ENCODE measurements at places on chromosomes 5 and 9. TPM values are rescaled to one million over a fixed set of nuclear protein-coding genes. Genes with fewer than 3 reads are reported as not detected.

- peak; percentile 80 for DNase-seq
Observed at GRCh38 chr9:89623925-89624420, 19.2 kb downstream of the GADD45G start.

DNA sequence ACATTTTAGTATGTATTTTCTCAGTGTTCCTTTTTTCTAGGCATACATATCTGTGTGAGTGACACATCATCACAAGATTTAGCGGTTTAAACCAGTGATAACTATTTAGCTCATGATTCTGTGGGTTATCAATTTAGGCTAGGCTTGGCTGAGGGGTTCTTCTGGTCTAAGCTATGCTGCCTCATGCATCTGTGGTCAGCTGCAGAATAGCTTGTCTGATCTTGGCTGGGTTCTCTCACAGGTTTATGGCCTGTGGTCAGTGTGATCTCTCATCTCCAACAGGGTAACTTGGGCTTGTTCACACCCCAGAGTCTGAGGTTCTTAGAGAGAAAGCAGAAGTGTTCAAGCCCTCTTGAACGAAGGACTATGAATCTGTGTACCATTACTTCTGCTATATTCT is 363.3 kb downstream of the KDM4C start:
- no peak for DNase-seq

Gene CLTA
- 75.7 TPM for total RNA-seq

DNA sequence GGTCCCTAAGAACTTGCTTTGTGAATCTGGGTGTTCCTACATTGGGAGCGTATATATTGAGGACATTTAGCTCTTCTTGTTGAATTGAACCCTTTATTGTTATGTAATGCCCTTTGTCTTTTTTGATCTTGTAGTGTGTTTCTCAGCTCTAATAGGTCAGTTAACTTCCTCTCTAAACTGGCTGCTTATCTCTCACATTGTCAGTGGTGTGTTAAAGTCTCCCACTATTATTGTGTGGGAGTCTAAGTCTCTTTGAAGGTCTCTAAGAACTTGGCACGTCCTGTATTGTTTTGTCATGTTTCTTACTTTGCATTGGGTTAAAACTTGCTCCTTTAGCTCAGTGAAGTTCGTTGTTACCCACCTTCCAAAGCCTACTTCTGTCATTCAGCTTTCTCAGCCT is 36.2 kb downstream of the RIC1 start:
- DNase-seq = no peak

DNA sequence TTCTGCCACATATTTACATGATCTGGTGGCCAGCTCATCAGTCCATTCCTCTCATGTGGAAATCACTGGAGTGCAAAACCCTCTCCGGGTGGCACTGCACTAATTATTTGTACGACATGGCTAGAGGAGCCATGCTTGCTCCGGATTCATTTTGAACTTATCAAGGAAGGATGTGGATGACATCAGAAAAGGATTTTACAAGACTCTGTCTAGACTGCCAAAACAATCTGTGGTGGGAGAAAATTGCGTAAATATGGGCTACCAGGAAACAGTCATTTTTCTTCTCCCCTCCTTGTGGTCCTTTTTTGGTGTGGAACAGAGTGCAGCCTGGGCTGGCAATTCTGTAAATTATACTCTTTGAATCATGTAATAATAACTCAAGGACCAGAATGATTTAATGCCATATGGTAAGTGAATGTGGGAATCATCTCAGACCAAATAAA is 123.4 kb upstream of the IFNE start:
- no peak for DNase-seq

GRCh38 chr9:105757496-105758251 is 63.3 kb downstream of the TMEM38B start:
- no peak for DNase-seq

GRCh38 chr9:136543830-136544547 is 1.9 kb downstream of the NOTCH1 start:
- DNase-seq = peak; percentile 75

DNA sequence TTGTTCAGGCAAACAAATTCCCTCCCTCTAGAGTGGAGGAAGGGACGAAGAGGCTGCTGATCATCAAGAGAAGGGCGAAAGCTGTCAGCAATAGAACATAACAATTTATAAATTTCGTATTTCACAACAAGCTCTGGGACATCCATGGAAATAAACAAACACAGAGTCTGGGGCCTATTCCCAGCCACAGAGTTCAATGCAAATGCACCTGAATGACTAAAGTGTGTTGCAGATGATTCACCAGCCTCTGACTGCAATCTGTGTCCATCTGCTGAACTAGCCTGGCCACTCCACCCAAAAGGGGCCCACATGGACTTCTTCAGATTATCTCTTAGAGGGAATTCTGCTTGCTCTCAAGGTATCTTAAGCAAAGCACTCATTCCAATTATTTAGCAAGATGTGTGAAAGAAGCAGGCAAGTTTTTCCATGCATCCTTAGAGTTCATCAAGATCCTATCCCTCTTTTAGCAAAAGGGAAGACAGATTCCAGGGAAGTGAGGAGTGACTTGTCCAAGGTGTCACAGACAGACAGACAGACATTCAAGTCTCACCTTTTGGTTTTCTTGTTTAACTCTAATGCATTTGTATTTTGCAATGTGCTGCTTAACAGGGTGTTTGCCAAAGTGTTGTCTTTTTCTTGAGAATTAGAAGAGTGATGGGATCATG is 307.8 kb upstream of the PAPPA start:
- DNase-seq = no peak

DNA sequence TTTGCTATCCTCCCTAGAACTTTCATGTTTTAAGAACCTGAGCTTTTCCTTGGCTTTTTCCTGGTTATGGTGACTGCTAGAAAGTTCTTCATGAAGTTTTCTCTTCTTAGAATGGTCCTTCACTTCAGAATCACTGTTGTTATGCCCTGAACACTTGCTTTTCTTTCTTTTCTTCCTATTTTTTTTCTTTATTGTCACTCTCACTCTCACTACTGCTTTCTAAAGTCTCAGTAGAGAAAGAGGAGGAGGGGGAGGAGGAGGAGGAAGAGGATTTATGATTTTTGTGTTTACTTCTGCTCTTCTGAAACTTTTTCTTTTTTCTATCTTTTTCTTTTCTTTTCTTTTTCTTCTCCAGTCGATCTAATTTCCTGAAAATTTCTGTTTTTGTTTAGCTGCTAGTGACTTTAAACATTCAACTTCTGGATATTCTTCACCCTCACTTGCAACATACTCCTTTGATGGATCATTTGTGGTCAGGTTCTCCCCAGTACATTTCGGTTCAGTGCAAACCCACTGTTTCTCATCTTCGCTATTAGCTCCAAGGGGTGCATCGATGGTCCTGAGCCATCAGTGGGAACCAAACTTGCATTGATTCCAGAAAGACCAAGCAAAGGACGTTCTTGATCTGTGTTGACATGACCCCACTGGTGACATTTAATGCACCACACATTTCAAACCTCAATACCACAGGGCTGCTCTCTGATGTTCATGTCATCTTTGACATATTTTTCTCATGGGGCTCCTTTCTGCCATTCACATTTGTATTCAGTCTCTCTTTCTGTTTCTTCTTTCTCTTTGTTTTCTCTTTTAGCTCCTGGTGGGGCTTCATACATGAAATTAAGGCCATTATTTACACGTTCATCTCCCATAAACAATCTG is 81.6 kb upstream of the HAND1 start:
- no peak for DNase-seq

- DNase-seq = no peak
Observed at GRCh38 chr9:105359892-105360291, 87.9 kb upstream of the FSD1L start.

Gene NOXA1
- 4.3 TPM for total RNA-seq

Gene DND1
- total RNA-seq = not detected

GRCh38 chr5:9365512-9365911 is 180.4 kb downstream of the SEMA5A start:
- DNase-seq = no peak

GRCh38 chr9:131422241-131422792 is 28.4 kb downstream of the PRRC2B start:
- DNase-seq = peak; percentile 32

DNA sequence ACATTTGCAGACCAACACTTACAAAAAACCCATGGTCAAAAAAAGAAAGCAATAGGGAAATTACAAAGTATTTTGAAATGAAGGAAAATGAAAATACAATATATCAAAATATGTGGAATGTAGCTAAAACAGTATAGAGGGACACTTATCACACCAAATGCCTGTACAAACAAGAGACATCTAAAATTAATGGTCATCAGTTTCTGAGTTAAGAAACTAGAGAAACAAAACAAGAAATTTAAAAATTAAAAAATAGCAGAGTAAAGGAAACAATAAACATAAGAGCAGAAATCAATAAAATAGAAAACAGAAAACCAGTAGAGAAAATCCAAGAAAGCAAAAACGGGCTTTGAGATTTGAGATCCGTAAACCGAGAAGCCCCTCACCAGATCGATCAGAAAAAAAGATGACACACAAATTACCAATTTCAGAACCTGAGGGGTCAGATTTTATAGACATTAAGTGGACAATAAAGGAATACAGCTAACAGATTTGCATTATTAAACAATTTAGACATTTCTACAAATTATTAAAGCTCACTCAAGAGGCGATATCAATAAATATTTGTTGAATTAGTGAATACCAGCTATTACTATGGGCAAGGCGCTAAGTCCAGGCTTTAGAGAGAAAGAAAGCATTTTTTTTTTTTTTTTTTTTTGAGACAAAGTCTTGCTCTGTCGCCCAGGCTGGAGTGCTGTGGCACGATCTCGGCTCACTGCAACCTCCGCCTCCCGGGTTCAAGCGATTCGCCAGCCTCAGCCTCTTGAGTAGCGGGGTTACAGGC is 1.0 kb upstream of the TENT2 start:
- DNase-seq = no peak

- DNase-seq = no peak
Observed at GRCh38 chr9:107281184-107281583, 1.9 kb upstream of the RAD23B start.

Gene ZNF608
- 42.6 TPM for total RNA-seq

DNA sequence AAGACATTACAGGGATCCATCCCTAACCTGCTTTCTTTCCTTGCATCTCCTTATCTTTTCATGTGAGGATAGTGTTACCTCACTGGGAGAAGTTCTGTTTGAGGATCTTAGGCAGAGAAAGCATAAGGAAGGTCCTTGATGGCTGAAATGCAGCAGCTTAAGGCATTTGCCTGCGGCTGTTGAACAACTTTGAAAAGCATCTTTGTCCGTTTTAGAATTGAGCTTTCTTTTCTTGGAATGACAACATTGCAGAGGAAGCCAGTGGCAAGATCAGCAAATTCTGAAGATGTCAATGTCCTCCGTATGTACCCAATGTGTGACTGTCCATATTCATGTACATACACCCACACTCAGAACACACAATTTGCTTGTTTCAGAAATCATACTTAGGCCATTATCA is 436.2 kb downstream of the GABRG2 start:
- DNase-seq = no peak

Gene EQTN
- not detected for total RNA-seq

Gene ARHGEF28
- total RNA-seq = 1.1 TPM

DNA sequence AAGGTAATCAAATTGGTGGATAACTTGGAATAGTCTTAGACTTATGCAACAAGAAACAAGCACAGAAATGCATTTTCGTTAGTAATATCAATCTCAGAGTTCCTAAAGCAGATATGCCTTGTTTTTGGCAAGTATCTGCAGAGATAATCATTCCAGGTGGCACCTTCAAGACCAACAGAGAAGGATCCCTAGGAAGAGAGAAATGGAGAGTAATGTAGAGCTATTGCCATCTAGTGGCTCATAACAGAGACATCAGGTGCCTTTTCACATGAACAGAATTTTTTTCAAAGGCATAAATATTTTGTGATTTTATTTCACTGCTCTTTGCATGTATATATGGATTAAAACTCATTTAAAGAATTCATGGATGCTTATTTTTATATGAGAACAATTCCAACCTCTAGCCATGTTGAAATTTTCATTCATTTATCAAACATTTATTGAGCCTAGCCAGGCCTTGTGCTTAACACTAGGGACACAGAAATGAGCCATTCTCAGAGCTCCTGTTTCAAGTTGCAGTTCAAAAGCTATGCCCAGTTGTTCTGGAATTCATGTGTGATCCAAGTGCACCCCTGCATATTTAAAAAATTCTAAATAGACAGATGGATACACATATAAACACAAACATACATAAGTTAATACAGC is 117.5 kb upstream of the OR13F1 start:
- DNase-seq = no peak

DNA sequence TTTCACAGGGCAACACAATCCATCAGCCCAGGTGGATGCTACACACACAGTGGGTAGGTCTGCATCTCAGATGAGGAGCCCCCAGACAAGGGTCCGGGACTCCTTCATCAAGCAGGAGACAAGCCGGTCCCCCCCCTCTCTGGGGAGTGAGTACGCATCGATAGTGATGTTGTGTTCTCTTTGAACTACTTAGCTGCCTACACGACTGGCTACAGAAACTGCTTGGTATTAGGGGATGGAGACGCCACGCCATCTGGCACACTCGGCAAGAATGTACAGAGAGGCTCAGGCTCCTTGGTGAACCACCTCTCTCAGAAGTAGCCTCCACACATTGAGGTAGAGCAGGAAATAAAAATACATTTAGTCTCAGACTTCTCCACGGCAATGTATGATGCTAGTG is 179.8 kb downstream of the CNTNAP3 start:
- no peak for DNase-seq

Gene GRM6
- total RNA-seq = not detected

- no peak for DNase-seq
Observed at GRCh38 chr9:36937951-36938350, 96.1 kb downstream of the PAX5 start.

GRCh38 chr9:76161541-76161940 is 232.7 kb downstream of the RFK start:
- DNase-seq = peak; percentile 50

DNA sequence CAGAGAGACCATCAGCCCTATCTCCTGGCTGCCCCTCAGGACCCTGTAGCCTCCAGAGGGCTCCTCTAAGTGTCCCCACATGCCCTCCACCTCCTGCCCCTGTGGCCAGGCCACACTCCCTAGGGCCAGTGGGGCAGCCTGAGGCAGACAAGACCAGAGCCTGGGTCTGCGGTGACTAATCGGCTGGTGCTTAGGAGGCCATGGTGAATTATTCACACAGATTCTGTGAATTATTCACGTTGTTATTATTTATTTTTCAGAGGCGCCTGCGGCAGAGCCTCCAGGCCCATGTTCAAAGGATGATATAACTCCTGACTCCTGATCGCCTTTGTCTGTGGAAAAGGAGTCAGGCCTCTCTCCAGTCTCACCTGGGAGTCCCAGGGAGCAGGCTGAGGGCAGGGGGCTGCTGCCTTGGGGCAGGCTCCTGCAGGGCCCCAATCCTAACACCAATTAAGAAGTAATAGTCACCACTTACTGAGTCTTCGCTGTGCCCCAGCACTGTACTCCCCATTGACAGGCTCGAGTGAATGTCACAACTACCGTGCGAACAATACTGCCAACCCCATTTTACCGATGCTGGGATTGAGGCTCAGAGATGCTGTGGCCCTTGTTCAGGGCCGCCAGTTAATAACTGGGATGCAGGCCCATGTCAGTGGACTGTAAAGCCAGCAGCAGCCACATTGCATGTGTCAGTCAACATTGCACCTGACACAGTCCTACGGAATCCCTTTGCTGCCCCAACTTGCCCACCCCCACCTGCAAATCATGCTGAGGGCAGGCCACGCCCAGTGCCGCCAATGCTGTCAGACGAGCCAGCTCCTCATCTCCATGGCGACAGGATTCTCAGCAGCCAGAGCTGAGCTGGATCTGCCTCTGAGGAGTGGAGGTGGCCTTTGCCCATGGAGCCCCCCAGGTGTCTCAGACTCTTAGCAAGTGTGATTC is 94.9 kb downstream of the PCDH1 start:
- DNase-seq = no peak

- no peak for DNase-seq
Observed at GRCh38 chr5:154523709-154524108, 45.7 kb upstream of the HAND1 start.

Gene PCDHB5
- total RNA-seq = 2.5 TPM

- no peak for DNase-seq
Observed at GRCh38 chr5:91535499-91535898, 152.4 kb upstream of the ARRDC3 start.

Gene IFNA21
- total RNA-seq = not detected
